ENCODE measurements at places on chromosomes 3 and 15.
A peak's percentile ranks its signal among the peaks of the same experiment; 100 is the strongest.

- no peak for DNase-seq
Measured at GRCh38 chr15:48396020-48396419, 64.8 kb downstream of the DUT start.

DNA sequence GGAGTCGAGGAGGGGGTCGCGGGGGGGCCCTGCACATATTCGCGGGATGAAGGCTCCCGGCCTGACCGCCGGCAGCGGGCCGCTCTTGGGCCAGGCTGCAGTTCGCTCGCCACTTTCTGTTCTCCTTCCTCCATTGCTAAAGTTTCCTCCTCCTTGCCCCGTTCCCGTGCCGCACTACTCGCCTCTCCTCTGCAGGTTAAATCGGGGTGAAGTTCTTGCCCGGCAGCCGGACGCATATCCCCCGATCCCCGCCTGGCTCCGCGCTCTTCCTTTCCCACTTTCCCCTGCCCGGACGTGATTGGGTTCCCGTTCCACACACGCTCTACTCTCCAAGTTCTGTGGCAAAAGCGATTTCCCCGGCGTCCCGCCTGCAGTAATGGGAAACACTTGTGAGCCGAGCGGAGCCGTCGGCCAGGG, 556 bp downstream of the CRYBG3 start:
- peak; percentile 7 for DNase-seq

- no peak for DNase-seq
Measured at GRCh38 chr15:72813345-72814004, 29.9 kb upstream of the ADPGK start.

- DNase-seq = no peak
Measured at GRCh38 chr15:92627014-92627413, 28.6 kb downstream of the FAM174B start.

GRCh38 chr3:153573481-153573880, 411.5 kb downstream of the RAP2B start:
- DNase-seq = no peak

GRCh38 chr3:150194513-150194912, 213.6 kb upstream of the TSC22D2 start:
- DNase-seq = no peak

- DNase-seq = no peak
Measured at GRCh38 chr15:31802761-31803160, 227.6 kb upstream of the CHRNA7 start.

DNA sequence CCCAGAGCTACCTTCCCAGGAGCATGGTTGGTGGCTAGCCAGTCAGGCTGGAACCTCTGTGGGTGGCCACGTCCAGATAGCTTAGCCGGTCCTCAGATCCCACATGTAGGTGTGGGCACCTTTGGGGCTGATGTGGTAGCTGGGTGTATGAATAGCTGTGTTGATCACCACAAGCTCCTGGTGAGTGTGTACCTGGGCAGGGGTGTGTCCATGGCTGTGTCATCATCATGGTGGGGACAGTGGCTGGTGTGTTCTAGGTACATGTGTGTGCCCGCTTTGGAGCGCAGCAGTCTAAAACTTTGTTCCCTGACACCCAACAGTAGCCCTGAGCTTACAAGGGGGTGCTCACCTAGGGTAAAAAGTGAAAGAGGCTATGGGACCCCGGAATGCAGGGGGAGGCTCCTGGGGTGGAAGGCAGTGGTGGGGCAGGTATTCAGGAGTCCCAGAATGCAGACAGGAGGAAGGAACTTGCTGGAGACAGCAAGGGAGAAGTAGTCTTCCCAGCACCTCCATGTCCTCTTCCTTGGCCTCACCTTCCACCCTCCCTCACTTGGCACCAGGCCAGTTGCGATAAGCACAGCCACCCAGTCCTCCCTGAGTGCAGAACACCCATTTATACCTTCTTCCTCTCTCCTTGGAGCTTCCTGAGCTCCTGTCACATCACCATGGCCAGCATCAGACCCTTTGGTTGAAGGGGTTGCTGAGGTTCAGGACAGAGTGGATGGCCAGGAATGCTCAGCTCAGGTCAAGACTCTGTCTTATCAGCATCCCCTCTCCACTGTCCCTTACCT, 1.2 kb downstream of the CISH start:
- no peak for DNase-seq

DNA sequence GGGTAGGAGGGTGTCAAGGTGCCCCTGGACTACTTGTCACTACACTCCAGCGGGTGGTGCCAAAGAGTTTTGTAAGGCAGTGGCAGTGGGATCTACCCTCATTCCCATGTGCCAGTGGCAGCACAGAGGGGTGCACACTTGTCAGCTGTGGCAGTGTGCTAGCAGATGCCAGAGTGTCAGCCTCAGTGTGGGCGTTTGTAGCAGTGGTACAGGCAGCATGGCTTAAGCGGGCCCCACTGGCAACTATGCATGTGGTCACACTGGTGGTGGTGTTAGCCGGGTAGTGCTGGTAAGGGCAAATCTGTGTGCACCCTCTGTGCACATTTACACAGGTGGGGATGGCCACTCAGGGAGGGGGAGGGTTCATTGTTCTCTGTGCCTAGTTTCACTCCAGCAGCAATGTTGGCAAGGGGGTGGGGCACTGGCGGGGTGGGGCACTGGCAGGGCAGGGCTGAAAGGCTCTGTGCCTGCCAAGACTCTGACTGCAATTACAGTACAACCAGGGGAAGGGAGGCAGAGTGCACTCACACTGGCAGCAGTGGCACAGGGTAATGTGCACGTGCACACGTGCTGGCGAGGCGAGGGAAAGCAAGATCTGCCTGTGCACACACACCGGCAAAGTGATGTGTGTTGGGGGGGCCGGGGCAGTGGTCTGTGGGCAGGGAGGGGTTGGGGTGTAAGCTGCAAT, 31.8 kb downstream of the MYO9A start:
- no peak for DNase-seq

- no peak for DNase-seq
Measured at GRCh38 chr3:131544557-131544956, 41.8 kb upstream of the MRPL3 start.

- DNase-seq = no peak
Measured at GRCh38 chr15:74201710-74202420, 722 bp downstream of the STRA6 start.

DNA sequence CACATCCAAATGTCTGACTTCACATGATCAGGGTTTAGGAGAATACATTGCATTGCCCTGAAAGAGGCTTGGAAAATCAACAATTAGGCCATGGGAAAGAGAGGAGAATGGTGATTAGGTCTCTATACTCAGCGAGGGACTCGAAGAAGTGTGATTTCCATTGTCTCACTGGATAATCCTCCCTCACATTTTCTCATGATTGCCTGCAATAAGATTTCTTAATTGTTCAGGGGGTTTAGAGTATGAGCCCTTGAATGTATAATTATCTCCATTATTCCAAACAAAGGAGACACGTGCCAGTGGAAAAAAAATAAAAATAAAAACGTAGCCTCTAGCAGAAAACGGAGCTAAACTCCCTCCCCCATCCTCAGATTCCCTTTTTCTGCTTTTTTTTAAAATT, 173.2 kb downstream of the TPRG1 start:
- DNase-seq = no peak

DNA sequence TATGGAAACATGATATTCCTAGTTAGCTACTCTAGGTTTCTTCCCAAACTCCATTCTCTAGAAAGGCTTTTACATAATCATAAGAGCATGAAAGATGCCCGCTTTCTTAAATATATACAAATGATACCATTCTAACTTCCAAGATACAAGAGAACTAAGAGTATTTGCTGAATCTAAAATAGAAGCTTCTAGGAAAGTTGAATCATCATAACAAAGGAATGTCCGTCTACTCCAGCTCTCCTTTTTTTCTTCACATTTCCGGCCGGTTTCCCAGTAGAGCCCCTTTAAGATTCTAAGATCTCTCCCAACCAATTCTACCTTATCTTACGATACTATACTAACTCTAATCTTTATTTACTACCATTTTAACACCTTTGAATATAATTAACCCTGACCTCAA, 60.1 kb downstream of the RAD18 start:
- no peak for DNase-seq
